ENCODE measurements at places on chromosomes 12 and 14.

DNA sequence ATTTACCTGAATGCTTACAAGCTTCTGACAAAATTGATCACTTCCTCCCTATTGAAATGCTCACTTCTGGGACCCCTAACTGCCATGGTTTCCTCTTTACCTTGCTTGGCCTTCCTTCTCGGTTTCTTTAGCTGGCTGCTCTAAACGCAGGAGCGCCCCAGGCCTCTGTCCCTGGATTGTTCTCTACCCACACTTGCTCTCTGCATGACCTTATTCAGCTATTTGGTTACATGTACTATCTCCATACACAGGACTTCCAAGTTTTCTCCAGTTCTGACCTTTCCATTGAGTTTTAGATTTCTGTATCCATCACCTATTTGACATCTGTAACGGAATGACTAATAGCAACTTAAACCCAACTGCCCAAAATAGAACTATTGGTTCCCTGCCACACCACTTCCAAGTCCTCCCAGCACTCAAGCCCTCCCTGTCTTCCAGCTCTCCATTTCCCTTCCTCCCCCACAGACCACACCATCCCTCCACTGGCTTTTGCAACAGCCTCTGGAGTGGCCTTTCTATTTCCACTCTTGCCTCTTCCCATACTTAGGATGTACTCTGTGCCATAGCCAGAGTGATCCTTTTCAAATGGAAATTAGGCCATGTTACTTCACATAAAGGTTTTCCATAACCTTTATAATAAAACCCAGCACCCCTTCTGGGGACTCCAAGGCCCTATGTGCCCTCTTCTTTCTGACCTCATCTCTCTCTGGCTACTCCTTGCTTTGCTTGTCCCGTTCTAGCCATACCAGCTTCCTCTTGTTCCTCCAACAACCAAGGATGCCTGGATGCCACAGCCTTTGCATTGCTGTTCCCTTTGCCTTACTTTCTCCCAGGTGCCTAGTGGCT is 202.2 kb downstream of the AEBP2 start:
- no peak for DNase-seq

DNA sequence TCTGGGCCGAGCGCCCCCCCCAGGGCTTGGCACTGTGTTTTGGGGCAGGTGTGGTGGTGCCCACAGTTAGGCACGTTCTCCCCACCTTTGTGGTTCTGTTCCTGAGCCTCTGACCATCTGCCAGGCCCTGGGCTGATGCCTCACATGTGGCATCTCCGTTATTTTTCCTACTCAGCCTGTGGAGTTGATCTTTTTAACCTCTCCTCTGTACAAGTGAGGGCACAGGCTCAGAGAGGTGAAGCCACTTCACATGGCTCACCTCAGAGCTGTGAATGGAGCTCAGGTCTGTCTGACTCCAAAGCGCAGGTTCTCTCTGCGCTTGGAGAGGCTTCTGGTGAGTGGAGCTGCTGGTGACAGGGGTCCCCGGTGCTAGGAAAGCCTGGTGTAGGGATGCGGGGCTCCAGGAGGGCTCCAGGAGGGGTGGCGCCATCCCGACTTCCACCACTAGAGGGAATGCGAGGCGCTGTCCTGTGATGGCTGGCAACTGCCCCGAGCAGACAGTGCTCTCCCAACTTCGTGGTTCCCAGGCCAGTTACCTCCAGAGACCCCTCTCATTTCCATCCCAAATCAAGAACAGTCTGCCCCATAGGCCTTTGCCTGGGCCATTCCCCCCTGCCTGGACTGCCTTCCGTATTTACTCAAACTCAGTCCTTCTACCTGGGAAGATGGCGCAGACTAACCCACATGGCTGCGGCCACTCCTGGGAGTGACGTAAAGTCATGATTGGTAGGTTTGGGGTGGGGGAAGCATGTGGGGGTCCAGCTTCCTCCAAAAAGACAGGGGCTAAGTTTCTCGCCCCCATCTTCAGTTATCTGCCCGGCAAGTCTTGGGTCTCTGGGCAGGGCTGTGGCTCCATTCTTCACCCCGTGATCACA is 9.9 kb downstream of the BCL7A start:
- DNase-seq, result no peak

- DNase-seq, result no peak
These were observed 103.1 kb downstream of the PRICKLE1 start for GRCh38 chr12:42486407-42486806.

DNA sequence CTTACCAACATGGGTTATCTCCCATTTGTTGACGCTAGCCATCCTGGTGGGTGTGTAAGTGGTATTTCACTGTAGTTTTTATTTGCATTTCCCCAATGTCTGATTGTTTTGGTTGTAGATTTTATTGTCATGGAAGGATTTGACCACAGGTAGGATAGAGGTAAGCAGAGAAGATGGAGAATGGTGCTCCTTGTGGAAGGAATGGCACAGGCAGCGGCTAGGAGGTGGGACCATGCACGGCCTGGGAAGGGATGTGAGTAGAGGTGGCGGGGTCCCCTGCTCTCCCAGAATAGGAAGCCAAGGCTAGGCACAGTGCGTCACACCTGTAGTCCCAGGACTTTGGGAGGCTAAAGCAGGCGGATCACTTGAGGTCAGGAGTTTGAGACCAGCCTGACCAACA is 41.4 kb downstream of the PHETA1 start:
- DNase-seq, result no peak

- no peak for DNase-seq
These were observed 9.5 kb downstream of the TRMT61A start for GRCh38 chr14:103538291-103539055.

DNA sequence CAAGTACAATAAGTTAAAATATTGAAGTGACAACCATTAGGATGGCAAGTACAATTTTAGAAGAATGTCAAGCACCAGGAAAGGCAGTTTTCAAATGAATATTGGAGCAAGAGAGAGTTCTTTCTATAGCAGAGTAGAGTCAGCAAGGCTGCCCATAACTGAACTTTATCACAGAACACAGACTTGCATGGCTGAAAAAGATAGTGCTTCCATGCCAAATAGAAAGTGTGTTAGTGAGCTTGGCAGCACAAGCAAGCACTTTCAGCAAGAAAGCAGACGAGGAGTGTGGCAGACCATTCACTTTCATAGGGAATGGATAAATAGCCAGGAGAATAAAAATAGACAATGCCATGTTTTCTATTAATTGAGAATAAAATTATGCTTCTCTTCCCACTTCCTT is 647.0 kb upstream of the MGAT4C start:
- no peak for DNase-seq

Data from esophagus squamous epithelium (tissue), 5 donors.